Ovary (tissue), 10 donors: ENCODE measurements at places on chromosomes 13 and 19.

GRCh38 chr19:42433503-42434260 is 6.5 kb upstream of the LIPE start:
- peak; percentile 65 for DNase-seq

DNA sequence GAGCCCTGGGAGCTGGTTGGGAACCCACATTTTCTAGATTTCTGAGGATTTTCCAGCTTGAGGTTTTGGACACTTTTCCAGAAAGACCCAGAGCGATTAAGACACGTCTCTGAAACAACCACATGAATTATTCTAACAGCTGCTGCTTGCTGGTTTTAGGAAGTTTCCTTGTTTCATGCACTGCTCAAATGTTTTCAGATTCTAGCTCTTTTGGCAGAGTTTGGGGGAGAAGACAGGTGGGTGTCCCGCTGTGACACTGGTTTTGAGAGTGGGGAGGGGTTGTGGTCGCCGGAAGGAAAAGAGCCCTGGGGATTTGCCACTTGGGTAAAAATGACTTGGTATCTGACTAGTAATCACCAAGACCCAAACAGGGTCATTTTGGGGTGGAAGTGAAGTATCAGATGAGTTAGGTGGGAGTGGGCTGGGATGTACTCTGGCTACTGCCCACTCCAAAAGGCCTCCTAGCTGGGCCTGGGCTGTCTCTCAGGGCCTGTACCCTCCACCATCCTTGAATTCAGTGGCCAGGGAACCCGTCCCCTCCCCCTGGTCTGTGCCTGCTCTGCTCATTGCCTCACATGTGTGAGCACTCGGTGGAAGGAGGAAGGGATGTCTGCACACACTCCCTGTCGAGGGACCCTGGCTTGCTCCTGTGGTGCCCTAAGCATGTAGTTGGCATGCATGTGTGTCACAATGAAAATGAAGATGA is 13.2 kb downstream of the GATAD2A start:
- DNase-seq = no peak

DNA sequence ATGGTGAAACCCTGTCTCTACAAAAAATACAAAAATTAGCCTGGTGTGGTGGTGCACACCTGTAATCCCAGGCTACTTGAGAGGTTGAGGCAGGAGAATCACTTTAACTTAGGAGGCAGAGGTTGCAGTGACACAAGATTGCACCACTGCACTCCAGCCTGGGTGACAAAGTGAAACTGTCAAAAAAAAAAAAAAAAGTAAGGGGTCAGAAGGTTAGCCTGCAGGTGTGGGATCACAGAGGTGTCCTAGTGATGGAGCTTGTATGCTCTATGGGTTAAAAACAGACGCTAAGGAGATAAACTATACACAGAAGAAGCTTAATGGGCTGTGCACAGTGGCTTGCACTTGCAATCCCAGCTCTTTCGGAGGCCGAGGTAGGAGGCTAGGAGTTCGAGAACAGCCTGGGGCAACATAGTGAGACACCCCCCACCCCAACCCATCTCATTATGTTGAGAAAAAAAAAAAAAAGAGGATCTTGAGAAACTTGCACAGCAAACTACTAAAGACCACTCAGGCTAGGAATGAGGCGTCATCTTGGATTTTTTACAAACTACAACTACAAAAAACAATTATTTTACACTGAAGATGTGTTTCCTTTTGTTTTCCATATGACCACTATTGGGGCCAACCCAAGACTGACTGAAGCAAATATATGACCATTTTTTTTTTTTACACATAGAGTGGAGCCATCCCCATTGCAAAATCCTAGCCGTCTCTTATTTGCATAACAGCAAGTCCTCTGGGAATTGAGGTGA is 7.9 kb downstream of the FOSB start:
- no peak for DNase-seq

GRCh38 chr19:1356508-1356865 is 27.2 kb upstream of the NDUFS7 start:
- no peak for DNase-seq

GRCh38 chr19:28687296-28687695 is 525.7 kb downstream of the UQCRFS1 start:
- no peak for DNase-seq

GRCh38 chr13:20441056-20441455 is 84.6 kb downstream of the CRYL1 start:
- no peak for DNase-seq

- no peak for DNase-seq
Observed at GRCh38 chr19:40659566-40659965, 30.9 kb downstream of the NUMBL start.

DNA sequence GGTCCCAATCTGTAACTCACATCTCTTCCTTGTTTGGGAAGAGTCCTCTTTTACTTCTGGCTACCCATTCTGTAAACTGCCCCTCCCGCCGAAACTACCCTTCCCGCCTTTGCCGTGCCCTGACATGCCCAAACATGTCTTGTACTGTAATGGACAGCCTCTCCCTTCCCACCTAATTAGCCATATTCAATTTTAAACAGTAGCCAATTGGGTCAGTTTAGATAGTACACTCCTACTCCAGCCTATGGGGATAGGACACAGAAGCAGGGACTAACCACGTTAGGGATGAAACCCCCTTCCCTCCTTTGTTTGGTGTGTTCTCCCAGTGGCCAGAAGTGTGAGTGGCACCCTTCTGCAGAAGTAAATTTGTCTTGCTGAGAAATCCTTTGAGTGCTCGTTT is 34.2 kb downstream of the SACS start:
- DNase-seq = no peak

GRCh38 chr19:53196777-53197396 is 3.7 kb upstream of the ZNF665 start:
- peak; percentile 99 for DNase-seq

- DNase-seq = peak; percentile 45
Observed at GRCh38 chr19:40689339-40690049, 957 bp downstream of the NUMBL start.

DNA sequence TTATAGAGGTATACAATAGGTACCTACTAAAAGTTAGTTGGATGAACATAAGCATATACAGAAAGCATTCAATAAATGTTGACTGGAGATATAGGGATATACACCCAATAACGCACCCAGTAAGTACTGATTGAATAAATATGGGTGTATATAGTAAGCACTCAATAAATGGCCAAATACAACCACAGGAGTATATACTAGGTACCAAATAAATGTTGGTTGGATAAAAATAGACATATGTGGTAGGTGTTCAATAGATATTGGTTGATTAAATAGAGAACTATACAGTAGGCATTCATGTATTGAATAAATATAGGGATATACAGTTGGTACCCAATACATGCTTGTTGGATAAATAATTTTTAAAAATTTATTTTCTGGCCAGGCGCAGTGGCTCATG is 9.4 kb downstream of the ANGPTL8 start:
- DNase-seq = no peak

- no peak for DNase-seq
Observed at GRCh38 chr19:29612801-29613595, 6.9 kb downstream of the POP4 start.

- DNase-seq = no peak
Observed at GRCh38 chr19:57437931-57438330, 2.8 kb downstream of the ZNF749 start.

- DNase-seq = no peak
Observed at GRCh38 chr13:59748046-59748445, 415.7 kb downstream of the DIAPH3 start.

DNA sequence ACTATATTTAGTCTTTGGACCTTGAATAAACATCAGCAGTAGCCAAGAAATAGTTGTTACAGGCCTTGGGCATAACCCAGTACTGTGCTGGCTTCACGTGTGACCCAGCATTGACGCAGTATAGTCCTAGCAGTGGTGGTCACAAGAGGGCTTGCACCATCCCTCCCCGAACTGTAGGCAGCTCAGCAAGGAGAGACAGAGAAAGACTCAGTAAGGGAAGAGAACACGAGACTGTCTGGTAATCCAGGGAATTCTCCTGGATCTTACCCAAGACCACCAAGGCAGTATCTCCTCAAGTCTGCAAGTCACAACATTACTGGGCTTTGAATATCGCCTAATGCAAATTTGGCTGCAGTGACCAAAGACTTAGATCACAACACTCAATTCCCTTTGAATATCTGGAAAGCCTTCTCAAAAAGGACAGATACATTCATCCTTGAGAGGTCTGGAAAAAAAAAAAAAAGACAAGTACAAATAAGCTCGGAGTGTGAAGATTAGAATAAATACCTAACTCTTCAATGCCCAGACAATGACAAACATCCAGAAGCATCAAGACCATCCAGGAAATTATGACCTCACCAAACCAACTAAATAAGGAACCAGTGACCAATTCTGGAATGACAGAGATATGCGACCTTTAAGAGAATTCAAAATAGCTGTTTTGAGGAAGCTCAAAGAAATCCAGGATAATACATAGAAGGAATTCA is 39.7 kb downstream of the CAB39L start:
- no peak for DNase-seq

DNA sequence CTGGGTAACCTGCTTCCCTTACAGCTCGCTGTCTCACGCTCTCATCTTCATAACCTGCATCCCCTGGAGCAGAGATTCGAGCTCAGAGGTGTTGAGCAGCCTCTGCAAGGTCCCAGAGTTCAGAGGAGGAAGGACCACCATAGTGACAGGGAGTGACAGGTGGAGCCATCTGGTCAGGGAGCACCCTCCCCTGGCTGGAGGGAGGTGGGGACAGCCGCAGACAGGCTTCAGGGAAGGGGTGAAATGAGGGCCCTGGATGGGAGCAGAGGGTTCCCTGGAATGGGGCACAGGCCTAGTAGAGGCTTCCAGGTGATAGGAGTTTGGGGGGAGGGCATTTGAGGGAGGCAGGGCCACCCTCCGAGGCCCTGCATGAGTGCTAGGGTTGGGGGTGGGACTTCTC is 82.1 kb downstream of the ZNF429 start:
- DNase-seq = no peak

DNA sequence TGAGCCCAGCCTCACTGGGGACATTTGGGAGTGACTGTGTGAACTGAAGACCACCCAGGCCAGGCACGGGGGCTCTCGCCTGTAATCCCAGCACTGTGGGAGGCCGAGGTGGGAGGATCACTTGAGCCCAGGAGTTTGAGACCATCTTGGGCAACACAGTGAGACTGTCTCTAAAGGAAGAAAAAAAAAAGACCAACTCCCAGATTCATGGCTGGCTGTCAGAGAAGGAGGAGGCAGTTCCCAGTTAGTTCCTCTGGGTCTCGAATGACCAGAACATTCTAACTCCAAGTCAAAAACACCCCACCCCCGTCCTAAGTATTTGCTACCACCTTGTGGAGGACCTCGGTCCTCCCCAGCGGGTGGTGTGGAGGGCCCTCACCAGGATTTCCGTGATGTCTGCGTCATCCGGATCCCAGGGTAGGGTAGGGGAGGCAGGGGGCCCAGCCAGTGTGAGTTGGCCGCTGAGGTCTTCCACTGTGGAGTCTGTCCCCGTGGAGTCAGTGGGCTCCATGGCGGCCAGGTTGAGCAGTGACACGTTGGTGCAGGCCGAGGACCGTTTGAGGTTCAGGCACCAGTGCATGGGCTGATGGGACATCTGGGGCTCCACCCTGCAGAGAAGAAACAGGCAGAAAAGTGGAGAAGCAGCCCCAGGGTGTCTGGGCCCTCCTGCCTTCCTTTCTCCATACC is 1.3 kb downstream of the TSKS start:
- peak; percentile 48 for DNase-seq

- DNase-seq = no peak
Observed at GRCh38 chr13:97499181-97499580, 65.2 kb downstream of the RAP2A start.

- DNase-seq = no peak
Observed at GRCh38 chr19:32924200-32924599, 47.6 kb downstream of the CEP89 start.

GRCh38 chr13:102709536-102709935 is 14.7 kb upstream of the METTL21C start:
- DNase-seq = no peak

DNA sequence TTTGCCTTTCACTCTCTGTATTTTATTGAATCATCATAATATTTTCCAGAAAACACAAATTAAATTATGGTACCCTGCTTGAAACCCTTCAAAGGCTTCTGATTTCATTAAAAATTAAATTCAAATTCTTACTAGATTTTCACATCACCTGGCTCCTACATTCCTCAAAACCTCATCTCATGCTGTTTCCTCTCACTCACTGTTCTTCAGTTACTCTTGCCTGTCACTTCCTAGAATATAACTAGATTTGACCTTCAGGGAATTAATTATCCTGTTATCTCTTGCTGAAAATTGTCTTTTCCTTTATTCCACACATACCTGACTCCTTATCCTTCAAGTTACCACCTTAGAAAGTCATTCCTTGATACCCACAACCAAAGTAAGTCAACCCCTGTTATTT is 2294.7 kb downstream of the PCDH9 start:
- no peak for DNase-seq

- no peak for DNase-seq
Observed at GRCh38 chr19:40392123-40392522, 2.1 kb upstream of the HIPK4 start.

DNA sequence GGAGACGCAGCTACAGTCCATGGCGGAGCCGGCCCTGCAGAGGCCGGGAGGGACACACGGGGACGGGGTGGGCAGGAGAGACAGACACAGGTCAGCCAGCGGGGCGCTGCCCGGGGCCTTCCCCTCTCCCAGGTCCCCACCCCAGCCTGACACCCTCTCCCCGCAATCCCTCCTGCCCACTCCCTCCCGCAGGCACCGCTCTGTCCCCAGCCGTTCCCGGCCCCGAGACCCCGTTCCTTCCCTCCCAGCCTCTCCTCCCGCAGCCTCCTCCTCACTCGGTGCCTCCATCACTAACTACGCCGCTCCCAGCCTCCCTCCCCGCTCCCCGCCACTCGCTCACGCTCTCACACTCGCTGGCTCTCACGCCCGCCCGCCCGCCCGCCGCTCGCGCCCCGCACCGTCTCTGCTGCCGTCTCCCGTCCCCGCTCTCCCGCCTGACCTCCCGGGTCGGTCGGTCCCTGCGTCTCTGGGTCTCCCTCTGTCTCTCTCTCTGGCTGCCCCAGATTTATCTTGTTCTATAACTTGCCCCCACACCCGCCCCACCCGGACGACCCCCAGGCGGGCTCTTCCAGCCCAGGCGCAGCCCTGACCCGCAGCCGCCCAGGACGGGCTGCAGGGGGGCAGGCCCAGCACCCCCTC is 15.2 kb downstream of the ERFL start:
- DNase-seq = no peak

DNA sequence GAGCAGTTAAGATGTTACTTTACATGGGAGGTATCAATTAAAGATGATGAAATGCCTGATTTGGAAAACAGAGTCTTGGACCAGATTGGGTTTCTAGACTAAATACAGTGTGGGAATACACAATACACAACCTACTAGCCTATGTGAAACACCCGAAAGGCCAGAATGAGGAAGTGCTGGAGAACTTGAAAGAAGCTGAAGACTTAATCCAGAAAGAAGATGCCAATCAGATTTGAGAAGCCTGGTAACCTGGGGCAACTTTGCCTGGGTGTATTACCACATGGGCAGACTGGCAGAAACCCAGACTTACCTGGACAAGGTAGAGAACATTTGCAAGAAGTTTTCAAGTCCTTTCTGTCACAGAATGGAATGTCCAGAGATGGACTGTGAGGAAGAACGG is 43.2 kb downstream of the N4BP2L1 start:
- no peak for DNase-seq

GRCh38 chr13:81988567-81988966 is 1647.6 kb upstream of the SPRY2 start:
- no peak for DNase-seq

- DNase-seq = no peak
Observed at GRCh38 chr19:15457701-15458484, 6.5 kb downstream of the RASAL3 start.

GRCh38 chr13:104553186-104553585 is 1487.0 kb upstream of the SLC10A2 start:
- no peak for DNase-seq
